Natural killer cell treated with Interleukin-12 subunit alpha and Interleukin-12 subunit beta and Interleukin-15 and Interleukin-18, amount 100 ng/mL, for 72 hours (primary cell): ENCODE measurements at places on chromosomes 4 and X.

DNA sequence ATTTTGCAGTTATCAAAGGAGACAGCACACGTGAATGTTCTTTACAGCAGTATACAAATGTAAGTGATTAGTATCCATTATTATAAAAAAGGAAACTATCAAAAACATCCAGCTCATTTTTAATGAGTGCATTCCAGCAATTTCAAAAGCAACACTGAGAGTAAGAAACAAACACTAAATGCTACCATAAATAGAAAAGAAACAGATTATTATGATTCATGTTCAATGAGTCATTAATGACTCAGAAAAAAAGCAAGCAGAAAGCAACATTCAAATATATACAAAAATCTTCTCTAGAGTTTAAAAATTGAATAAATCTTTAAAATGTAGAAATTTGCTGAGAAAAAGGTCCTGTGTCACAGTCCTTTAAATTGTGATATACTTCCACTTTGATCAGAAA lies 346.5 kb upstream of the FMR1 start:
- DNase-seq: no peak

- DNase-seq: no peak
These were observed 7.4 kb upstream of the HS3ST1 start for GRCh38 chr4:11436084-11436483.

DNA sequence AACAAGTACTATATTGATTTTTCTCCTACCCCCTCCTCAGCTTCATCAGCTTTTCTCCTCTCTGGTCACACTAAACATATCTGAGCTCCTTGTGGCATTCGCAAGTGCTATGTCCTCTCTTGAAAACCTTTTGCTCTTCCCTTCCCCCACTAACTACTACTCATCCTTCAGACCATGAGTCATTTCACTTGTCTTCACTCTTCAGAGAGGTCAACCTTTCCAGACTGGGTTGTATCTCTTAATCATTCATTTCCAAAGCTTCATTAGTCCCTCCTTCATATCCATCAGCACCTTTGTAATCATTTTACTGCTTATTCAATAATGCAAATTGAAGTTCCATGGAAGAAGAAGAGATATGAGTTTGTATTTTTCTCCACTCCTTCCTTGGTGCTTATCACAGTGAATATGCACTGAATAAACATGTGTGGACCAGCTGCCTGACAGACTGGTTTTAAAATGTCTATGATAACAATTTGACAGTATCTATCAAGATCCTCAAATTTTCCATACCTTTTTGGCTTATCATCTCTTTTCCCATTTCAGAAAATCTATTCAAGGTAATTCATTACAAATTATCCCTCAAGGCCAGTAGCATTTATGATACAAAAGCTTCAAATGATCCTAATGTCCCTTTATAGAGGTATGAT lies 28.4 kb downstream of the DDX60L start:
- DNase-seq: no peak

DNA sequence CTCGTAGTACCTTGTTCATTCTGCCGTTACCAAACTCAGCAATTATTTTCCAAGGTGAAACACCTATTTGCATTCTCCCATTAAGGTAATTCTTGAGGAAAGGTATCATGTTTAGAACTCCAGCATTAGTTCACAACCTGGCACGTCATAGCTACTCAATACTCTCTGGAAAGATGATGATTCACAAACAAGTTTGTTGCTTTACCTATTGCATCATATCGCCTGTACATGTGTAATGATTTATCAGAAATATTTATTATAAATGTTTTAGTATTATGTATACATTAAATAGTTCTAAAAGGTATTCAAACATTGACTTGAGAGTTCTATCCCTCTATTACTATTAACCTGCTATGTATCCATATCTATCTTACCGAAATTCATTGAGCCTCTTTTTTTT lies 658.3 kb upstream of the PITX2 start:
- DNase-seq: no peak

DNA sequence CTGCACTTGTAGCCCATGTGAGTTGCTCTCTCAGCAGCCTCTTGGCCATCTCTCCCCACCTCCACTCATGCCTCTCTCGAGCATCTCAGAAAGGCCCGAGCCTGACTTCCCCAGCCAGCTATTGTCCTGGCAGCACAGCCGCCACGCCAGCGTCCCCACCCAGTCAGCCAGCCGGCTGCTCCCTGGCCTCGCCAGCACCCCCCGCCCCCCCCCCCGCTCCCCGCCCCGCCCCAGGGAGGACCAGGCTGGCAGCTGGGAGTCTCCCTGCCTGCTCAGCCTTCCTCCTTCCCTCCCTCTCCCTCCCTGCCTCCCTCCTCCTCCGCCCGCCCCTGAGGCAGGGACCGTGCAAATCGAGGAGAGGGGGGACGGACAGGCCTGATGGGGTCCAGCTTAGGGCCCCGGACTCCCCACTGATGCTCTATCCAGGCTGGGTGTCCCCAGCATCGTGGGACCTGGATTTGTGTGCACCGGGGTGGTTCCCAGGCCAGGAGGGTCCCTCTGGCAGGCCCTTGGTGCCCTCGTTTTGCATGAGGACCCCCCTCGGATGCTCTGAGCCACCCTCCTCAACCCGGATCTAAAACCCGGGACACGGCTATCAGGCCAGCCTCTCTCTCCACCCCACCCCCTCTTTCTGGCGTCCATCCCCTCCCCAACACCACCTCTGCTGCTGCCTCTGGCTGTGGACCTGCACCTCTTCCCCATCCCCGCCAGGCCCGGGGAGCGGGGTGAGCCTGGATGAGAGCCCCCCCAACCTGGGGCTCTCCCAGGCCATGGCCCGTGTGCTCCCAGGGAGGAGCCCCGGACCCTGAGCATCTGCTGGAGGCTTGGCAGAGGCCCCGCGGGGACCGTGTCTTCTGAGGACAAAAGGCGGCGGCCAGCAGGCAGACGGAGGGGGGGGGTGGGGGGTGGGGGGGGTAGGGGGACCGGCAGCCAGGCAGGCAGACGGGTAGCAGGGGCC lies at the start of gene GPR173:
Gene GPR173, plus strand, starts transcription at position 621 of the 958 bp plus-strand sequence. CDS start 27,833 bp downstream, outside the sequence.
- DNase-seq: no peak

- DNase-seq: no peak
These were observed 114.6 kb upstream of the GRID2 start for GRCh38 chr4:92189146-92189545.

DNA sequence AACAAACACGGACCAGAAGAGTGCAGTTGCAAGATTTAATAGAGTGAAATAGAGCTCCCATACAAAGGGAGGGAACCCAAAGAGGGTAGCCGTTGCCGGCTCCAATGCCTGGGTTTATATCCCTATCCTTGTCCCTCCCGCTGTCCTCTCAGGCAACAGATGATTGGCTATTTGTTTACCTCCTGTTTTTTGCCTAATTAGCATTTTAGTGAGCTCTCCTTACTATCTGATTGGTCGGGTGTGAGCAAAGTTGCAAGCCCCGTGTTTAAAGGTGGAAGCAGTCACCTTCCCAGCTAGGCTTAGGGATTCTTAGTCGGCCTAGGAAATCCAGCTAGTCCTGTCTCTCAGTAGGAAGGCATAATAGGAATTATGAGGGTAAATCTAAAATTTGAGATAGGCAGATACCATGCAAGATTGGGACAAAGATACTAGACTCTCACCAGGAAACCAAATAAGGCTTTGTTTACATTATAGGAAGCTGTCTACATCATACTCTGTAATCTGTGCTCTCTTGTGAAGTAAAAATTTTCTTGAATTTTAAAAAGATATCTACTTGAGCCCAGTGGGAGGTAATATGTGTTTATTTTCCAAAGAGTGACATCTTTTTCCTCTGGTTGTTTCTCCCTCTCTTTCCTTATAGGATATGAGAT lies 65.9 kb downstream of the ATP10D start:
- DNase-seq: no peak

- no peak for DNase-seq
These were observed 5.4 kb downstream of the CPE start for GRCh38 chr4:165384186-165384585.

DNA sequence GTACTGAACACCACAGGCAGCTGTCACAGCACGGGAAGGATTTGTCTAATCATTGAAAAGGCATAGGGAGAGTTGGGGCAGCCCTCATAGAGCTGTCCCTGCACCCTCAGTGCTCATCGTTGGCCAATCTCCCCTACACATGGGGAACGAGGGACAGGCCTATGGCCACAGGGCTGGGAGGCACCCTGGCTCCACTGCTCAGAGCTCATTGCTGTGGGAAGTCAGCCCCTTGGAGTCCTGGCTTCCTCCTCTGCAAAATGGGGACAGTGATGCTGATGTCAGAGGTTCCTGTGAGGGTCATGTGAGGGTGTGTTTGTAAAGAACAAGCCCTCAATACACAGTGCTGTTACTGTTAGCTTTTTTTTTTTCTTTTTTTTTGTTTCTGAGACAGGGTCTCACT lies 19.3 kb upstream of the HTRA3 start:
- DNase-seq: no peak

DNA sequence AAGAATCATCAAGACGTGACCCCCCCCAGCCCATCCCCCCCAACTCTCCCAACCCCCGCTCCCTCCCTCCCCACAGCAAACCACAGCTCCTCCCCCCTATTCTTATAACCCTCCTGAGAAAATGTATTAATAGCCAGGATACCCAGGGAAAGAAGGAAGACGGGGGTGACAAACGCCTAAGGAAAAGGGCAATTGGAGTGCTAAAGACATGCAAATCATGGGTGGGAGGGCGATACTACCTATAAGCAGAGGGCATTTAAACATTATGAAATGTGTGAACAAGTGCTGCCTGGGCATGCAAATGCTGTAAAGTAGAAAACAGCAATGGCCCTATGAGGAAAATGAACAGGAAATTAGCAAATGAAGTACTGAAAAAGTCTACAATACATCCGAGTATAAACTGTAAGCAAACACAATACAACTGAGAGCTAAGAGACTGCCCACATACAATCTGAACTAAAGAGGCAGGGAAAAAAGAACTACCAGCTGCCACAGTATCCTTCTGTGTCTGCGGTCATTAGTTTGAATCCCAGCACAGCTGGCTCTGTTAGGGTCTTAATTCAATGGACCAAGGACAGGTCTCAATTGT lies 2.4 kb downstream of the CXXC4 start:
- no peak for DNase-seq

GRCh38 chrX:40107291-40108161 lies 9.8 kb upstream of the BCOR start:
- DNase-seq: no peak

- DNase-seq: no peak
These were observed 23.5 kb downstream of the IRS4 start for GRCh38 chrX:108712886-108713285.

GRCh38 chr4:7411896-7412553 lies 22.7 kb downstream of the PSAPL1 start:
- DNase-seq: peak; percentile 48

DNA sequence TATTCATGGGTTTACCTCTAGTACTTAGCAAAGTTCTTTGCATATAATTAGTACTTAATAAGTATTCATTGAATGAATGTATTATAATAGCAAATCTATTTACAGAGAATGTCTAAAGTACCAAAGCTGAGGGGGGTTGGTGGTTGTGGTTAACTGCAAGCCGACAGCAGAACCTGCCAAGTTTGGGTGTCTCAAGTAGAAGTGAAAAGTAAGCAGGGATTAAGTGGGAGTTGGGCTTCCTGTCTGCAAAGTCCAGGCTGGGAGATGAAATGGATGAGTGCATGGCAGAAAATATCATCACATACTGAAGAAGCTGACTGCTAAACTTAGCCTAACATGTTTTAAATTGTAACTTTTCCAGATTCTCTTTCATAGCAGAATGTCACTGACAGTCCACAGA lies 169.6 kb downstream of the CAMK2D start:
- DNase-seq: no peak

DNA sequence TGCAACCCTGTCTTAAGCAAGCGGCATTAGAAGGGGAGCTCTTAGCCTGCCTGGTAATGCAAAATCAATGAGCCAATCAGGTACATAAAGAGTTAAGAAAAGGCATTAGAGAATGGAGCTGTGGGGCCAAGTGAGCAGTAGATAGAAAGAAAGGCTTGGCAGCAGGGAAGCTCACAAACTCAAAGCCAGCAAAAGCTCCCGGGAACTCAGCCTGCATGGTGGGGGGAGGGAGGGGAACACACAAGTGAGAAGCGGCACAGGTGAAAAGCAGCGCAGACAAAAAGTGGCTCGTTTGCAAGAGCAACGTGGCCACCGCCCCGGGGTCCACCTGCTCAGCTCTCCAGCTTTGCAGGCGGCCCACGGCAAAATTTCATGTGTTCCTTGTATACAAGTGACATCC lies 818.5 kb downstream of the FAM133A start:
- DNase-seq: no peak

GRCh38 chr4:112604589-112604988 lies 32.1 kb downstream of the ZGRF1 start:
- no peak for DNase-seq

DNA sequence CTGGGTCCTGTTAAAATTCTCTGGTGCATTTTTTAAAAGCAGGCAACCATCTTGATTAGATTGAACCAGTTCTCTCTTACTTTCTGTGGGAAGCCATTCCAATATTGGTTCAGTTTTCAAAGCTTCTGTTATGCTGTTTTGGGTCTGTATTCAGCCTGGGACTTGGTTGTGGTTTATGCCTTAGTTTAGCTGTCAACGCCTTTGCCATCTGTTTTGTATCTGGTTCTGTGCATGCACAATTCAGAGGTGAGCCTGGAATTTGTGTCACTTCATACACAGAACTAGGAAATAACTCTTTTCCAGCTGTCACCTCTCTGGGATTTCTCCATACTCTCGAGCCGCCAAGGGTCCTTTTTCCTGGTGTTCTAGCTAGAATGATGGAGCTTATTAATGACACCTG lies 46.2 kb downstream of the STAP1 start:
- no peak for DNase-seq

DNA sequence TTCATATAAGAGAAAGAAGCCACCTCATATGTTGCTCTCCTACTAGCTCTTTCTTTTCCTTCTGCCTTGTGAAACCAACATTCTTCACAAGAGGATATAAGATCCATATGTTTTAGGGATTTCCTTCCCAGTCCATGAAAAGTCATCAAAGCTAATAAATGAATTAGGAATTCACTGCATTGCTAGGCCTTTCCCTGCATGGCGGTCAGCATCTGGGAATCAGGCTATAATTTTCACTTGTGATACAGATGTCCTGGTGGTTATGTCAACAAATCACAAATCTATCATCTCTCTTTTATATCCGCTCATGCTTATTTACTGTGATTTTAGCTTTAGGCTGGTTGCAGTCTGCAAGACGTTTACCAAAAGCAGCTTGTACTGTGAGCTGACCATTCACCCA lies 510.0 kb downstream of the NLGN4X start:
- no peak for DNase-seq

DNA sequence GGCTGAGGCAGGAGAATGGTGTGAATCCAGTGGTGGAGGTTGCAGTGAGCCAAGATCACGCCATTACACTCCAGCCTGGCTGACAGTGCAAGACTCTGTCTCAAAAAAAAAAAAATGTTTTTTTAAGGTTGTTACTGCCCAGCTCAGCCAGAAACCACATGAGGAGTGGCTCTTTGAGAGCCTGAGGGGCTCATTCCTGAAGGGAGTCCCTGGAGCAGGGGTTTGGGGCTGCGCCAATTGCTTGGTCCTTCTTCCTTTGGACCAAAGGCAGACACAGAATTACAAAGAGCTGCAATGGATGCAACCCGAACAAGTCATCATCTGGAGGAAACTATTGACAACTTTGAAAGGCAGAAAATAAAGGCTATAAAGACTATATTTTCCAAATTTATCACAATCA lies 60.6 kb upstream of the WWC2 start:
- DNase-seq: no peak

GRCh38 chr4:173652283-173652931 lies 122.4 kb upstream of the HAND2 start:
- no peak for DNase-seq
